ENCODE measurements at places on chromosomes 5 and 9.

- no peak for DNase-seq
Observed at GRCh38 chr9:20092561-20092960, 303.7 kb upstream of the SLC24A2 start.

DNA sequence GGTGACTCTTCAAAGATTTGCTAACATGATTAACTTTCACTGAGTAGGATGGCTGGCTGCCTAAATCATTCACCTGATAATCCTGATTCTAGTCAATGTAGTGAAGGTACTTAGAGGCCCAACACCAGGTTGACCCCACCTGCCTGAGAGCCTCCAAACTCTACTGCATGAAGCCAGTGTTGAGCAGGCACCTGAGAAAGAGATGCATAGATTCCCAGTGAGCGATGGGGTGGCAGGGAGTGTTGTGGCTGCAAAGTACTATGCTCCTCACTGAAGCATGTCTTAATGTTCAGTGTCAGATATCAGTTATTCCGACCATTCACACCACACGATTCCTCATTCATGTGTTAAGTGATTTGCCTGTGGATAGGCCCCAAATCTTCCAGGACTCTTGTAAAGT is 804.4 kb downstream of the TLE4 start:
- DNase-seq = no peak

GRCh38 chr9:2134391-2134790 is 119.2 kb downstream of the SMARCA2 start:
- DNase-seq = no peak

DNA sequence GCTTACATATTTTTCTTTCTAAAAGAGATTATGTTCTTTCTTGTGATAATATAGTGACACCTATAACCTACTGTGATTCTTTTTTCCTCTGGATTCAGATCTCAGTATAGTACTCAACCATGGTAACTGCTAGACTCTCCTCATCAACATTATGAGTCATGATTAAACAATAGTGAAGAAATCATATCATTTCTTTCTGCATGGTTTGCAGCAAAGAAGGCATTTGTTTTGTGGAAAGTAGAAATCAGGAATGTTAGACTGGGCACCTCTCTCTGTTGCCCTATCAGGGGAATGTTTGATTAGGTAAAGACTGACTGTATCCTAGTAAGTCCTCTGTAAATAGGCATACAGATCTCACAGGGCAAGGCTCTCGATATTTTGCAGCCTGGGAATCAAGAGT is 25.6 kb upstream of the SMC2 start:
- DNase-seq = no peak

GRCh38 chr5:162699361-162699760 is 631.8 kb downstream of the GABRG2 start:
- no peak for DNase-seq
